Brain microvascular endothelial cell (primary cell): ENCODE measurements at places on chromosomes 12 and 14.
A peak's percentile ranks its signal among the peaks of the same experiment; 100 is the strongest.

- no peak for DNase-seq
Observed at GRCh38 chr12:39297891-39298290, 145.0 kb downstream of the KIF21A start.

DNA sequence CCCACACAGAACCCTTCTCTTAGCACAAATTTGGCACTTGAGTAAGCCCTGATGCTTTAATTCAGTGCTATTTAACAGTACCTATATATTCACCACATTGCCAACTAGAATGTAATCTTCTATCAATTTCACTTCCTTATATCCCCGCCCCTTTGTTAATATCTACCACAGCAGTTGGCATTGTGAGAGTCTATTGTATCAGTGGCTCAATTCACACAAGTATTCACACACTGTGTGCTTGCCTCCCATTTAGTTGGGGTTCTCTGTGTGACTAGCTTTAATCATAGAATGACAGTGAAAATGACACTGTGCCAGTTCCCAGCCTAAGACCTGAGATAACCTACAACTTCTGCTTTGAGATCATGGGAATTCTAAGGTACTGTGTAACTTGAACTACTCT lies 103.1 kb downstream of the SEC23A start:
- no peak for DNase-seq

DNA sequence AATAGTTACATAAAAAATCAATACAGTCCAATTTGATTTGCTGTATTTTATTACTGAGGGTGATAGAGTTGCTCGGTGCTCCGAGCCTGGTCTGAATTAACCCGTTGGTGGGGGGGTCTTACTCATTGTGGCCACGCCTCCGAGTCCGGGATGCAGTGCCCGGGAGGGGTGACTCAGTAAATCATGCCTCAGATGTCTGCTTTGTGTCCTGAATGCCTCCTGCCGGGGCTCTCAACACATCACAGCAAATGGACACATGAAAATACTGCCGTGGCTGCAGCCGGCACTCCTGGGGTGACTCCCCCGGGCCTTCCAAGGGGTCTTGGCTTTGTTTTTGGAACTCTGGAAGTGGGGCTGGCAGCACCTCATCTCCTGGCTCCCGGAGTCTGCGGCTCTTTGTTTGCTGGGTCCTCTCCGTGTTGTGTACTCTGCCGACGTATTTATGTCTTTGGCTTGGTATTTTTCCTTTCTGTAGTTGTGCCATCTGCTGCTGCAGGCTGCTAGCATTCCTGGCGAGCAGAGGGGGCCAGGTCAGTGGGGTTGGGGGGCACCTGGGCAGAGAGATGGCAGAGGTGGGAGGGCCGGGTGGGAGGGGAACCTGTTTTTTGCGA lies 129.0 kb downstream of the AACS start:
- DNase-seq: peak; percentile 33

- DNase-seq: peak; percentile 30
Observed at GRCh38 chr14:79781882-79782281, 429.4 kb downstream of the DIO2 start.
